Peyer's patch (tissue), 4 donors: ENCODE measurements at places on chromosomes 16 and 17.

DNA sequence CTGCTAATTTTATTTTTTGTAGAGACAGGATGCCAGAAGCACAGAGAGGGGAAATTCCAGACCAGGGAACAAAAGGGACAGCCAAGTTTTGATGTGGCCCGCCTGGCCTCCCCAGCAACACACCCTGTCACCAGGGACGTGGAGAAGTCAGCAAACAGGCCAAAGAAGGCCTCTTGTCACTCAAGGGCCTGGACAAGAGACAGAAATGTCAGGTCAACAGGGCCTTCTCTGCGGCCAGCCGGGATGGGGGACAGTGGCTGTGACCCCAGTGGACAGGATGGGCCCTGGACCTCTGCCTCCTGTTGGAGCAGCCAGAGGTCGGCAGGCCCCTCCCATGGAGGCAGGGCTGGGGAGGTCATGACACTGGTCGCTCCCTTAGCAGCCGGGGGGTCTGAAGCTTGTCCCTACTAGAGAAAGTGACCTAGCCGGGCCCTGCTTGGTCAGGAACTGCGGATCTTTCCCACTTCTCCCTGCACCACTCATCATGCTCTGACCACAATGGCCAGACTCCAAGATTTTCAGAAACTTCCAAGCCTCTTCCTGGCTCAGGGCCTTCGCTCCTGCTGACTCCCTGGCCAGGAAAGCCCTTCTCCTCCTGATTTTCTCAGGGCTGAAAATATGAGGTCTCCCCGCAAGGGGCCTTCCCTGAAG lies 9.2 kb upstream of the TVP23A start:
- peak; percentile 21 for DNase-seq

DNA sequence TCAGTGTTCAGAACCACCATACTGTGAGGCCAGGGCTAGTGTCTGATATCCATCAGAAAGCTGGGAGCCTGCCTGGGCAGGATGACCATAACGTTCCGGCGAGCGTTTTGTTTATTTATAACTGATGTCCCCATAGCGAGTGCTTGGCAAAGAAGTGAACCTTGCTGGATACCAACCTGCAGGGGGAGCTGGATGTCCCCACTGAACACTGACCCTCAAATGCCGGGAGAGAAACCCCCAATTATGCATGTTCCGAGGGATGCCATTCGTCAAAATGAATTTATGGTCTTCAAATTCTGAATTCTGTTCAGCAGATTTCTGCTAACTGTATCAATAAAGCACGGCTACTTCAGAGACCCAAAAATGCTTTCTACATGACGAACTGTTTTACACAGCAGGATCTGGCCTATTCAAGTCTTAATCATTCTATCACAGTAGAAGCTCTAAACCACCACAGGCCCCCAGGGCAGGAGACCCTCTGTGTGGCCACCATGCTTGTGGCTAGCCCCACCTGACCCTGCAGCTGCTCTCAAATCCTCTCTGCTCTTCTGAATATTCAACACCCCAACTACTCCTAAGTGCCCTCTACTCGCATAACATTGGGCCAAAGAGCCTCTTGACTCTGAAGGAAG lies 15.2 kb downstream of the MED24 start:
- DNase-seq = peak; percentile 69

- no peak for DNase-seq
These were observed 54.7 kb downstream of the HS3ST2 start for GRCh38 chr16:22868593-22869224.

- no peak for DNase-seq
These were observed 66.7 kb upstream of the DHX40 start for GRCh38 chr17:59498530-59499307.

DNA sequence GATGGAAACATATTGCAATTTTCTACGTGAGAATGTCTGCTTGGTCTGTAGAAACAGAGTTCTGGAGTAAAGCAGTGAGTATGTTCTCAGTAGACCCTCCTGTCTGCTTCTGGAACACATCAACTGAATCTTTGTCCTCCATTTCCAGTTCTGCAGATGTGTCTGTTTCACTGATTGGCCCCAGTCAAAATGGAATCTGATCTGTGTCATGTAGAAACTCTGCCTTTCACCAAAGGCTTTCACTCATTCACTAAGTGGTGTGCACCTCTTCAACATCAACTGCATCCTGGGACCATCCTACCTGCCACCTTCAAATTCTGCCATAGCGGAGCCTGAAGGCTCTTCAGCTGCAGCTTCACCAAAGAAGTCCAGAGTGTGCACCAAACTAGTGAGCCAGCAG lies 2.8 kb upstream of the ZNF267 start:
- DNase-seq = no peak

- no peak for DNase-seq
These were observed 99.3 kb upstream of the FAM20A start for GRCh38 chr17:68700421-68700820.

GRCh38 chr17:38761612-38762011 lies 9.1 kb downstream of the PSMB3 start:
- no peak for DNase-seq

DNA sequence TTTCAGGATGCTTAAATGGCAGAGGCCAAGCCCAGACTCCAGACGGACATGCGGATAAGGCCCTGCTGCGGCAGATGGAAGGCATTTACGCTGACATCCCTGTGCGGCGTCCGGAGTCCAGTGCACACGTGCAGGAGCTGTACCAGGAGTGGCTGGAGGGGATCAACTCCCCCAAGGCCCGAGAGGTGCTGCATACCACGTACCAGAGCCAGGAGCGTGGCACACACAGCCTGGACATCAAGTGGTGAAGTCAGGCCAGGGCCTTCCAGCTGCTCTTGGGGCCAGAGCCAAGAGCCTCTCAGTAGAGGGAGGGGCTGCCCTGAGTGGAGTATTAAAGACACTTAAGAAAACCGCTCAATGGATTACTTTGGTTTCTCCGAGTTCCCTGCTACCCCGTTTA lies 29.4 kb downstream of the NARF start:
- no peak for DNase-seq

DNA sequence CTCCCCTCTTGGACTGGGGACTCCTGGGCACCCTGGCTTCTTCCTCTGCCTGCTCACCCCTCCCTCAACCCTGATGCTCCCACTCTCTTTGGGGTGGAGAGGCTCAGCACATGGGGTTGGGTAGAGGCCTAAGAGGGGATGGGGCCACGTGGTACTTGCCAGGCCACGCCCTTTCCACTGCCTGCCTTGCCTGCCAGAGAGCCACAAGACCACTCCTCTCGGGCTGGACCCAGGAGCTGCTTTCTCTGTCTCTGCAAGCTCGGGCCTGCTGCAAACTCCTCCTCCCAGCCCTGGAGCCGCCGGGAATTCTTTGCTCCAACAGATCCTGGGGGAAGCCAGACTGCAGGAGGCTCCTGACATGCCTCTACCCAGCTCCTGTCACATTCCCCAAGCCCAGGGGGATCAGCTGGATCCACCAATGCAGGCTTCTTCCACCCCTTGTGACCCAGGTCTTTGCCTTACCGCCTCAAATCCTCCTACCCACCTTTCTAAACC lies 11.8 kb downstream of the DLX4 start:
- DNase-seq = no peak

DNA sequence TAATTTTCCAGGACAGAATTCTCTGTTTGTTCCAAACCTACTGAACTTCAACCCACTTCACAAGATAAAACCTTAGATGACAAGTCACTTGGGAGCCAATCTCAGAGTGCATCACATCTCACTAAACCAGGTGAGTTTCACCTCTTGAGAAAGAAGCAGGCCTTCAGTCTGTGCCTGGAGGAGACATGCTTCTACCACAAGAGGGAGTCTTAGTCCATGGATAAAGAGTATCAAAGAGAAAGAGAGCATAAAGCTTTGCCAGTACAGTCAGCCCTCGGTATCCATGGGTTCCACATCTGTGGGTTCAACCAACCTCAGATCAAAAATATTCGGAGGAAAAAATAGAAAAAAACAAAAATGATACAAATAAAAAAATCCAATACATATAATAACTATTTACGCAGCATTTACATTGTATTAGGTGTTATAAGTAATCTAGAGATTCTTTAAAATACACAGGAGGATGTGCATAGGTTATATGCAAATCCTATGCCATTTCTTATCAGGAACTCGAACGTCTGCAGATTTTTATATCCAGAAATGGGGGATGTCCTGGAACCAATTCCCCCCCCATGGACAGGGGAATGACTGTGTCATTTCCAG lies 37.7 kb downstream of the DUSP14 start:
- no peak for DNase-seq

DNA sequence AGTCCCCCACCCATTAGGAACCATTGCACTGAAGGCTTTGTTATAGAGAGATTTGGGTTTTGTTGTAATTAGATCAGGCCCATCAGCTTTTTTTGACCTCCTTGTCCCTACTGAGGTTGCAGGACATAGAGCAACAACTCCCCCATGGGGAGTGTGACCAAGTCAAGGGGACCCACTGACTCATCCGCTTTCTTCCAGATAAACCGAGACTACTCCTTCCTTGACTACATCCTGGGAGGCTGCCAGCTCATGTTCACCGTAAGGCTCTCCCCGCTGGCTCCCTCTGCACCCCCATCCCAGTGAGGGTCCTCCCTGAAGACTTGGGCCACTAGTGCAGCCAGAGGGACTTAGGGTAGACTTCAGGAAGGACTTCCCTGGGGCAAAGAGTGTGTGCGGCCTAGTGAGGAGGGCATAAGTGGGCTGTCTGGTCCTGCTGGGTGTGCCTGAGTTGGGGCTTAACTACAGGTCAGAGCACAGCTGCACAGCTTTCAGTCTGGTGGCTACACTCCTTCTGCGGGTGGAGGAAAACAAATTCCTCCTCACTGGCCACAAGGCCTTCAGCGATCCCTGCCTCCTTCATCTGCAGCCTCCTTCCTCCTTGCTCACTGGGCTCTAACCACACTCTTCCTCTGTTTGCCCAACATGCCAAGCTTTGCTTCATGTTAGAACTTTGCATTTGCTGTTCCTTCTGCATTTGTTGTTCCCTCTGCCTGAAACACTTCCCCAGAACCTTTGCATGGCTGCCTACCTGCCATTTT lies 31.0 kb downstream of the CPNE2 start:
- DNase-seq = no peak

- peak; percentile 34 for DNase-seq
These were observed 50.0 kb upstream of the STH start for GRCh38 chr17:45948881-45949624.

DNA sequence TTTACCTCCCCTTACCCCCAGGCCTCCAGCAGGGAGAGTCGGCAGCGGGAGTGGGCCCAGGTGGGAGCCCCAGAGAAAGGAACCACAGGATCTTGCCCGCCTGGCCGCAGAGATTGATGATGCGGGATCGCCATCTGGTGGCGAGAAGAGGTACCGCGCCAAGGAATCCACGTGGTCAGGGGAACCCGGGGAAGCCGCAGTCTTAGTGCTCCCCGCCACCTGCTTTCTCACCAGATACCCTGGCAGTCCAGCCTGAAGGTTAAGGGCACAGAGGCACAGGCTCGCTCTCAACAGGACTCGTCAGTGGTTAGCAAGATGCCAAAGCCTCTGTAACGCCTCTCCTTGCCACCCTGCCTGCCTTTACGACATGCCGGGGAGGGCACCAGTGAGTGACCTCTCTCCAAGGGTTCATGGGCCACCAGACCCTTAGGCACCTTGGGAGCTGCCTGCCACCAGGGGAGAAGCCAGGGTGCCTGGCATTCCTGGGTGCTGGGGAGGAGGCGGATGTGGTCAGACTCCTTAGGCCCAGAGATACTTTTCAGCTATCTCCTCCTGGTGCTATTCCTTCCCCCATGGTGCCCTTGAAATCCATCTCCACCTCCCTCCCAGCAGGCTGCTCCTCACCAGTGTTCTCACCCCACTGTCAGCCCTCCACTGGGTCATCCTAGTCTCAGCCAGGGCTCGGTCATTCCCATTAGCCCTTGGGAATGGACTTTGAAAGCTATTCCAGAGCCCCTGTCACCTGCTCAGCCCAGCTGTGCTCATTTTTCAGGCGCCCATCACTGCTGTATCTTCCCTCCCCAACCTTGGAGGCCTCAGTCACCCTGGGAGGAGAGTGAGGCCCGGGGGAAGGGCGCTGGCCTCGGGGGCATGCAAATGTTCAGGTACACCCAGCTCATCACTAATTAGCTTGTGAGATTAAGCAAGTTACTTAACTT lies 5.5 kb upstream of the RHBDF2 start:
- DNase-seq = peak; percentile 91

DNA sequence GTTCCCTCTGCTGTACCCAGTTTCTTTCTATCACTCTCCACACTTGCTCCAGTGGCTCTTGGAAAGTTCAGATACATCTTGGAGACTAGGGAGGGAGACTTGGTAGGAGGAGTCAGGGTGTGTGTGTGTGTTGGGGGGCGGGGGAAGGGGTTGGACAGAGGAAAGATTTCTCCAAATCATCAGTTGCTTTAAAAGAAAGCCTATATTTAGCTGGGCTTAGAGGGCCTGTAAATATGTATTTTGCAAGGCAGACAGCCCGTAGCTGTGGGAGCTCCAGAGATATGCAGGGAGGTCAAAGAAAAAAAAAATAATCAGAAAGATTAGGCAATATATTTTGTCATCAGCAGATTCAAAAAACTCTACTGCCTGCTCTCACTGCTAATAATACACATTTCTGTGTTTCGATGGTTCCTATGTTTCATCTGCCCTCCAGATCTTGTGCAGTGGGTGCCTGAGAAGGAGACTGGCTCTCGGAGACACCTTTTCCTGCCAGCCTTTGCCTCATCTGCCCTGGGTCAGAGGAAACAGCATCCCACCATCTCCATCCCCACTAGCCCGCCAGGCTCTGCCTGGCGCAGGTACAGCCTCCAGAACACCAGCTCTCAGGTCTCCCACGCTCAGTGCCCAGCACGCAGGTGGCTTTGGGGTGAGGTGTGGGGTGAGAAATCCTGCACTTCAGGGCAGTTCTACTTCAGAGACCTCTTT lies 4.8 kb upstream of the PPP1R9B start:
- no peak for DNase-seq

- no peak for DNase-seq
These were observed 12.5 kb upstream of the SLC16A11 start for GRCh38 chr17:7056386-7056785.

- peak; percentile 37 for DNase-seq
These were observed 52.7 kb upstream of the TNRC6C start for GRCh38 chr17:77905766-77906165.

GRCh38 chr17:6254036-6254435 lies 180.9 kb downstream of the AIPL1 start:
- DNase-seq = no peak

DNA sequence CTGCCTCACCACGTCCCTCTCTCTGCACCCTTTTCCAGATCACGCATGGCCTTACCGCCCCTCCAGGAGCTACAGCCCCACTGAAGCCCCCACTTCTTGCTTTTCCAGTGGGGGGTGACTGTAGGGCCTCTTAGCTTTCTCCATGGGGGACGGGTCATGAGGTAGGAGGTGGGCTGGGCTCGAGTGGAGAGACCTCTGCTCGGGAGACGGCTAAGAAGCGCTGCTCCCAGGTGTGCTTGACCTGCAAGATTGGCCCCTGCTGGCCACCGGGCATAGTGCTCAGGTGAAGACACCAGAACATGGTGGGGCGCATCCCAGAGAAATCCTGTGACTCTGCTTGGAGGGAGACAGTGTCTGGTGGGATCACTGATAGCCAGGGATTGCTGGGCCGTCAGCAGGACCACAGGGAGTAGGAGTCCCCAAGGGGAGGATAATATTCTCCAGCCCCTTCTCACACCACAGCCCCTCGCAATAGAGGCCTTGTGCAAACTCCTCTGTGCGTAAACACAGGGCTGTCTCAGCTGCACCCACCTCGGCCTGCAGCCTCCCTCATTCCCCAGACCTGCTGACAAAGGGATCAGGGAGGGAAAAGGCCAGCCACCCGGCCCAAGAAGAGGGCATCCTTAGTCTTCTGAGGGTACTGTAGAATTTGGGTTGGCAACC lies 8.9 kb upstream of the GALK1 start:
- peak; percentile 46 for DNase-seq

GRCh38 chr16:1610899-1611632 lies 806 bp downstream of the IFT140 start:
- no peak for DNase-seq
